Osteoblast (primary cell): ENCODE measurements at places on chromosomes 2 and 18. TPM values are rescaled to one million over a fixed set of nuclear protein-coding genes. Genes with fewer than 3 reads are reported as not detected.

- no peak for DNase-seq
These were observed 402.3 kb downstream of the LRATD1 start for GRCh38 chr2:15034860-15035259.

DNA sequence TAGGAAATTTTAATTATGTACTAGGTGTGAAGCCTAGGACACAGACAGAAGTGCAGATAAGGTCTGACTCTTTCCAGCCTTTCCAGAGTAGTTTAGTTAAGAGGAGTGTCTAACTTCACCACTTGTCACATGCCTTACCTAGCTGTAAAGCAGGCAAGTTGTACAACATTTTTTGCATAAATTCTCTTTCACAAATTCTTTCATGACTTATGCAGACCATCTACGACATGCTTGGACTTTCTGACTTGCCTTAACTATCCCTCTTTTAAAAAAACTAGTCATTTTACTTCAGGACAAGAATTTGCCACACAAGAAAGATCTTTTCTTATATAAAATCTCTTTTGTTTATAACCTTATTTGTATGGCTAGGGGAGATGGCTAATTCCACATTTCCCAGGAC is 1273.6 kb upstream of the SLC39A10 start:
- DNase-seq = no peak

DNA sequence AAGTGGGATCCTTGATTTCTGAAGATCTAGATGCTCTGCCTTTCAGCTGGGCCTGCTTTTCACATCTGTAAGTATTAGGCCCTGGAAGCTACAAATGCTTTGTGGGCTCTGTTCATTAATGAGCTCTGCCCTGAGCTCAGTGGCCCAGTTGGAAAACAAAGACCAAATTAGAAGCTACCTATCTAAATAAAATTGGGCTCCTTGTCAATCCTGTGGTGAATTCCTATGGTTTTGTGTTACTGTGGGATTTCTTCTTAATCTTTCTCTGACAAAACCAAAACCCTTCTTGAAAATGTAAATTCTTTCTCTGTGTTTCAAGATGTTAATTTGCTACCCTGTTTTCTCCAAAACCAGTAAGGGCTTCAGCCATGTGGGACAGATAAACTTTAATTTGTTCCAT is 219.0 kb upstream of the HS6ST1 start:
- DNase-seq = no peak

DNA sequence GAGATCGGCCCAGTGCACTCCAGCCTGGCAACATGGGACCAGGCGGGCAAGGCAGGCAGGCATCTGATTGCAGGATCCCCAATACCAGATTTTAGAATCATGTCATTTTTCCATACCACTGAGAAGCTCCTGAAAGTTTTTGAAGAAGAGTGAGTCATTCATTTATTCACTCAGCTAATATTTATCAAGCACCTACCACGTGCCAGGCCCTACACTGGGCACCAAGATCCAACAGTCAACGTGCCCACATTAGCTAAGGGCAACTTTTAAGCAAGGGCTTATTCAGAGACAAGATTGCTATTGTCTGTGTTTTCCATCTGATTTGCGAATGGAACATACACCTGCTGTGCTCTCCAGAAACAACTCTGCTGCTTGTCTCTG is 126.8 kb upstream of the LGALSL start:
- no peak for DNase-seq

DNA sequence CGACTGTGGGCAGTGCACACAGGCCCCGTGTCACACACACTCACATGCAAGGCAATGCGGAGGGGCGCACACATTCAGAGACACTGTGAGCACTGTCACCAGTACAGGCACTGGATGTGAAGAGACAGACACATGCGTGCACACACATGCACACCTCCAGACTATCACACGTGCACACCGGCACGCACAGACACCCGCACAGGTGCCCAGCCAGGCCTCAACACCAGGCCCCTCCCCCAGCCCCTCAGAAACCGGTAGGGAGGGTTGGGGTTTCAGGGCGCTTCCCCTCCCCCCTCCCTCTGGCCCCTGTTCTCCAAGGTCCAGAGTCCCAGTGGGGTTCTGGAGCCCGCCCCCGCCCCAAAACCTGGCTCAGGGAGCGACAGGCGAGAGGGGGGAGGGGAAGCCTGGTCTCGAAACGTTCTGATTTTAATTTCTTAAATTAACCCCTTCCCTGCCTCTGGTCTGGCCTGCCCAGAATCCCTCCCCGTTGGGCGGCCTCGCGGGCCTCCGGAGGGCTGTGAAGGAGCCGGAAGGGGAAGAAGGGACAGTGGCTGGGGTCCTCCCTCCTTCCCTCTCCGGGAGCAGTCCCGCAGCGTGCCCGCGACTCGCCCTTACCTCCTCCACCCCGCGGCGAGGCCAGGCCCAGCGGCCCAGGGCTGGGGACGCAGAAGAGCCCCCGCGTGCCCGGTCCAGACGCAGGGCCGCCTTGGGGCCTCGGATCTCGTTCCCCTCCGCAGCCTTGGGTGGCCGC is 558 bp downstream of the FBXO41 start:
- peak; percentile 80 for DNase-seq

DNA sequence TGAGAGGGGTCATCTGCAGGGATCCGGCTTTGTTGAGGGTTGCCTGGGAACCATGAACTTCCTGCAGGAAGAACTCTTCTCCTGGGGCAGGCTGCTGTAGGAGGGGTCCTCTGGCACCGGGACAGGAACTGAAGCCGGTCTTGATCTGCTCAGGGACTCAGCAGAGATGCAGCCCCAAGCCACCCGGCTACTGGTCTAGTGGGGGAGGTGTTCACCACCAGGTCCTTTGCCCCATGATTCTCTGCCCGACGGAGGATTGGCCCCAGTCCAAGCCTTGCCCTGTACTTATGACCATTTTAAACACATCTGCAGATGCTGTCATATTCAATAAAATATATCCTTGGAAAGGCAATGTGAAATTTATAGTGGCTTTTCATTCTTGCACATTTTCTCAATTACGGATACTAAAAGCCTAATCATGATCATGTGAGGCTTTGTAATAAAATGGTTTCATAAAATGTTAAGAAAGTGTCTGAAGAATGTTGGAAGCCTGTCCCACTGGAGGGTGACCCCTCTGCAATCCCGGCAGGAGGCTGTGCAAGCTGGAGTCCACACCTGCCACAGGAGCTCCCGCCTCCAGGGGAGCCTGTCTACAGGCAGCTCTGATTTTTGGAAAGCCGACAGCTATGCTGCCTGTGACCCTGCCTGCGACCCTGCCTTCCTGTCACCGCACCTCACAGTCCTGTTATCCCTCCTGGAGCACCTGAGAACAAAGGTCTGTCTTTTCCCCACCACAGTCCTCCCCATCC is 98.8 kb upstream of the TAF1B start:
- no peak for DNase-seq

GRCh38 chr2:205857520-205858237 is 175.4 kb downstream of the NRP2 start:
- DNase-seq = no peak

- no peak for DNase-seq
These were observed 71.6 kb downstream of the NCKAP5 start for GRCh38 chr2:133496501-133497269.

GRCh38 chr2:42368817-42369531 is 8.0 kb upstream of the COX7A2L start:
- no peak for DNase-seq

RTP5 gene
- not detected in 2 replicates for total RNA-seq

PTPRN gene
- under 0.01 and 1.2 TPM in 2 replicates for total RNA-seq

PROM2 gene
- total RNA-seq = 0.29 and 0.36 TPM in 2 replicates

EDAR gene
- not detected in 2 replicates for total RNA-seq

POLR1A gene
- total RNA-seq = 15.6 and 17.4 TPM in 2 replicates
